Suprapubic skin (tissue), 4 donors: ENCODE measurements at places on chromosomes 1 and 21.
A peak's percentile ranks its signal among the peaks of the same experiment; 100 is the strongest.

- H3K27me3 ChIP-seq: no peaks in the 10 kb centered on the region
- H3K36me3 ChIP-seq: no peaks in the 10 kb centered on the region
- peaks cover 56% of the 10 kb centered on the region for H3K4me1 ChIP-seq
- H3K4me3 ChIP-seq: peak overlapping the region; percentile 86
Observed at GRCh38 chr1:27154469-27154990, 395 bp downstream of the SLC9A1 start.

- no peaks in the 10 kb centered on the region for H3K27me3 ChIP-seq
- no peaks in the 10 kb centered on the region for H3K36me3 ChIP-seq
- H3K4me1 ChIP-seq: no peaks in the 10 kb centered on the region
- H3K4me3 ChIP-seq: no peak overlapping the region
- H3K27ac ChIP-seq: no peak overlapping the region
Observed at GRCh38 chr1:108000620-108001111, 35.7 kb upstream of the VAV3 start.

- H3K27ac ChIP-seq: no peak overlapping the region
- H3K4me3 ChIP-seq: no peak overlapping the region
- H3K36me3 ChIP-seq: no peaks in the 10 kb centered on the region
- H3K4me1 ChIP-seq: no peaks in the 10 kb centered on the region
Observed at GRCh38 chr1:48493041-48493440, 21.0 kb upstream of the SPATA6 start.

- DNase-seq: no peak
- no peaks in the 10 kb centered on the region for H3K27me3 ChIP-seq
- no peak overlapping the region for H3K4me3 ChIP-seq
- H3K36me3 ChIP-seq: no peaks in the 10 kb centered on the region
- peaks cover 4% of the 10 kb centered on the region for H3K4me1 ChIP-seq
- no peak overlapping the region for H3K27ac ChIP-seq
Observed at GRCh38 chr21:41557884-41558283, 49.9 kb upstream of the TMPRSS2 start.

- H3K4me3 ChIP-seq: no peak overlapping the region
- peaks cover 6% of the 10 kb centered on the region for H3K27me3 ChIP-seq
- no peaks in the 10 kb centered on the region for H3K4me1 ChIP-seq
- H3K27ac ChIP-seq: no peak overlapping the region
- no peak for DNase-seq
Observed at GRCh38 chr1:214236477-214236876, 44.5 kb upstream of the SMYD2 start.
